Activated T-cell treated with anti-CD3 and anti-CD28 coated beads for 48 hours (primary cell): ENCODE measurements at places on chromosomes 12 and 14.

- no peak for DNase-seq
Observed at GRCh38 chr12:89236748-89237383, 115.4 kb downstream of the DUSP6 start.

- DNase-seq = no peak
Observed at GRCh38 chr12:32975122-32975521, 78.5 kb upstream of the PKP2 start.

GRCh38 chr12:106107566-106107965, 31.2 kb downstream of the NUAK1 start:
- no peak for DNase-seq

DNA sequence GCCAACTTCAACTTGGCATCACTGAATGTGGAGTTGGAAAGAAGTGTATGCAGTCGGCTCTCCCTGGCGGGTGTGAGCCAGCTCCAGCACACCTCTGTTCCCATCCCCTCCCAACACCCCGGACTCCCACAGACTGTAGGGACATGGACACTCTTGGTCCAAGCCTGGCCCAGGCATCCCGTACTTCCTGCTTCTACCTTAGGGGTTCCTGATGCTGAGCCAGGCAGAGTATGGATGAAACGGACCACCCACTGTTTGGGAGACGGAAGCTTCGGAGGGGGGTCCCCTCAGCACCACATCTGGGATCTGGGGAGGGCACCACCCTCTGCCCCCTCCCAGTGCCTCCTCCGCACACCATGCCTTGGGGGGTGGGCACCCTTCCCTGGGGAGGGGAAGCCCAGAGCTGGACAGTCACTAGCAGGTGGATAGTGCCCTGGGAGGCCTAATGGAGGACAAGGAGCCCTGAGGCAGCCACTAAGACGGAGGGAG, 62.0 kb downstream of the LGMN start:
- no peak for DNase-seq

DNA sequence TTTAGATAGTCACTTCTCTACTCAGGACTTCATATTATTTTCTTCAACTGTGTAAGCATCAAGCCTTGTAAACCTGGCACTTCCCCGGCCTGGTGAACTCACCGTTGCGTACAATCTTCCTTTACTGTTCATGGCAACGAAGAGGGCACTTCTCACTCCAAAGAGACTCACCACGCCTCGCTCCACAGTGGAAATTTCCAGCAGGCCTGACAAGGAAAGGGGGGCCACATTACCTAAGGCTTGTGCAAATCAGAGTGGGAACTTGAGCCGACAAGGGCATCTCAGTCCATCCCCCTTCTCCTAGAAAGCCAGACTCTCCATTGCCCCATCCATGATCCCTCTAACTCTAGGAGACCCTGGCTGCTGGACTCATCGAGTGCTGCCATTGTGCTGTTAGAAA, 1.6 kb downstream of the FGF6 start:
- no peak for DNase-seq

- DNase-seq = no peak
Observed at GRCh38 chr14:69050240-69051184, 71.4 kb upstream of the ACTN1 start.

GRCh38 chr14:35944847-35945246, 118.7 kb downstream of the BRMS1L start:
- DNase-seq = no peak

DNA sequence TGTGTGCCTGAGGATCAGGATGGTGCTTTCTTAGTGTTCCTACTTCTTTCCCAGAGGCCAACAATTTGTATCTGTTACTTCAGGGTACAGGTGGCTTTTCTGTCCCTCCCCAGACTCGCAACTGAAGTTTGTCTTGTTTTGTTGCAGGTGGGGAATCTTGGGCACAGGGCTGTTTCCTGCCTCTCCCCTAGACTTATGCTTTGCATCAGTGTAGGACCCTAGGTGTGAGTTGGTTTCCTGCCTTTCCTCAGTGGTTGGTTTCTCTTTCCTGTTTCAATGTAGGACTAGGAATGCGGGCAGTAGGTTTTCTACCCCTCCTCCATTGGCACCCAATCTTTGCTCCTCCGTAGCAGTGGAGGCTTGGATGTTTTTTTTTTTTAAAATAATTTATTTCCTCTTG, 87.0 kb downstream of the TRMT5 start:
- no peak for DNase-seq

GRCh38 chr12:115761784-115762183, 515.7 kb downstream of the MED13L start:
- no peak for DNase-seq

GRCh38 chr12:127494961-127495915, 771.7 kb upstream of the TMEM132C start:
- no peak for DNase-seq

GRCh38 chr14:67425608-67426007, 13.6 kb upstream of the PLEK2 start:
- no peak for DNase-seq
